A549 (cell line): ENCODE measurements at places on chromosomes 1 and 21. TPM values are rescaled to one million over a fixed set of nuclear protein-coding genes. Genes with fewer than 3 reads are reported as not detected.

DNA sequence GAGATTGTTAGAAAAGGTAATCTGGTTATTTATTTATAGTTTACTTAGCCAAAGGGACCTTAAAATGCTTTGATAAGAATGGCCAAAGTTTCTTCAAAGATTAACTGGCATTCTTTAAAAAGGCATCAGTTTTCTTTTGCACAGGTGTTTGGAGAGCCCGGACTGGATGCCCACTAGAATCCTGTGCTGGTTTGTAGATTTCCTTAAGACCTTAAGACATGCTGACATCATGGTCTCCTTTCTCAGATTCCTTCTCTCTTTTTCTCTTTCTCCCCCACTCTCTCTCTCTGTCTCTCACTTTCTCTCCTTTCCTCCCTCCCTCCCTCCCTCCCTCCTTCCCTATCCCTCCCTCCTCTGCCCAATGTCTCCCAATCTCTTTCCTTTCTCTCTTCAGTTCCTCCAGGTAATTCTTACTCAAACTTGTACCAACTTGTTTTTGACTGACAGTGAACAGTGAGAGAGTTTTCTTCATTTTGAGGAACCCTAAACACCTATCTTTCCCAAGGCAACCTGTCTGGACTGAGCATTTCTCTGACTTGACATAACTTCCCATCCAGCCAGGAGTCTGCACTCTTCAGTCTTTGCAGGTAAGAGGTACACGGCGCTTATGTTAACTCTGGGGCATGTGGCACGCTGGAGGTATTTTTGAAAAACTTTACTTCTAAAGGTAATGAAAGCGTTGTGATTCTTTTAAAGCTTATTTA lies at the start of gene KCNJ15:
TSS of gene KCNJ15 (plus strand) at position 393 of the 704 bp plus-strand sequence. CDS start 42,271 bp downstream, outside the sequence.
- DNase-seq: no peak

- DNase-seq: peak; percentile 85
Observed at GRCh38 chr1:109089242-109090015, 1.1 kb upstream of the TMEM167B start.

DNA sequence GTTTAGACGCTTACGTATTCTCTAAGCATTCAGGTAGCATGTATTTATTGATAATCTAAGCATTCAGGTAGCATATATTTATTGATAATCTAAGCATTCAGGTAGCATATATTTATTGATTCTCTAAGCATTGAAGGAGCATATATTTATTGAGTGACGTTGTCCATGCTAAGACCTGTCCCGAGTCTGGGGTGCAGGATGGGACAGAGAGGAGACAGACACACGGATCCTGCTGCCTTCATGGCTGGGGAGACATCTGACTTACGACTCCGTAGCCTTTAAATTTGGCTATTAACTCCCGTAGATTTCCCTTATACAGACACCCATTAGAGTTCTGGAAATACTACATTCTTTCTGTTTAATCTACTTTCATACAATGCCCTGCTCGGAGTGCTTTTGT lies 982 bp downstream of the SCCPDH start:
- DNase-seq: no peak

GRCh38 chr1:75328691-75329090 lies 194.5 kb downstream of the LHX8 start:
- no peak for DNase-seq

DNA sequence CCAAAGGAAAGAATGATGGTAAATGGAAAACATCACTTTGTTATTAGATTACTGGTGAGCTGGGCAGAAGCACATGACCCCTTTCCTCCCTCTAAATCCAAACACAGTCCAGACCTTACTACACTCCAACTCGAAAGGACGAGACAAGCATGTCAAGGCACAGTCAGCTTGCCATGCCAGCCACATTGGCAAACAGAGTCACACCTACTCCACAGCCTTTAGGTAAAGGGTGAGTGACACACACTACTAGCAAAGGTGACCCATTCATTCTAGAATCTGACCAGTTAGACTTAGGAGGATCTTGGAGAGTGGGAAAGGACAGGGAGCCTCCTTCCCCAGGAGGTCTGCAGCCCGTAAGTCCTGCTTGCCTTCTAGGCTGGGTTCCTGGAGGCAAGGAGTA lies 3.0 kb downstream of the SLC44A3 start:
- no peak for DNase-seq

GRCh38 chr1:232704694-232705680 lies 75.1 kb upstream of the SIPA1L2 start:
- peak; percentile 38 for DNase-seq

DNA sequence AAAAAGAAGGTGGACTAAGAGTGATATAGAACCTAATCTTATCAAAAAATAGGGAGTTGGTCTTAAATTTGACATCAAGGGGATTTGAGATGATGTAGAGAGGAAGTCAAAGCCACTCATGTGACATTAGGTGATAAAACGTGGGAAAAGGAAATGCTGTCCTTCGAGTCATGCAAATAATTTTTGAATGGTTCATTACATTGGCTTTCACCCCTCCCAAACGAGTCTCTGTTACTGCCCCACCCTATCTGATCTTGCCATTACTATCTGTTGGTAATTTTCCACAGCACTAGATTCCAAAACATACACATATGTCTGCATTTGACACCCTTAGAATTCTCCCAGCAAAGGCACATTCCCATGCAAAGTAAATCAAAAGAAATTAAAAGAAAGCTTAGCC lies 531.1 kb upstream of the ADAMTS5 start:
- DNase-seq: no peak

GRCh38 chr1:119286587-119287181 lies 81.9 kb upstream of the HAO2 start:
- DNase-seq: peak; percentile 31

GRCh38 chr1:172148213-172148612 lies 272.3 kb upstream of the C1orf105 start:
- DNase-seq: no peak

- no peak for DNase-seq
Observed at GRCh38 chr1:61071205-61072130, 10.9 kb upstream of the NFIA start.

Gene RAP1GAP
- polyA plus RNA-seq: 4.3 to 5.4 TPM (median 5.1 TPM) in 3 replicates
